Right ventricle myocardium inferior (tissue), 1 donor: ENCODE measurements at places on chromosomes 11 and 22. TPM values are rescaled to one million over a fixed set of nuclear protein-coding genes. Genes with fewer than 3 reads are reported as not detected.
A peak's percentile ranks its signal among the peaks of the same experiment; 100 is the strongest.

GRCh38 chr11:1224111-1224490 is 1.2 kb downstream of the MUC5B start:
- peak; percentile 3 for DNase-seq

Gene RIMBP3B
- 0.08 TPM for total RNA-seq

DNA sequence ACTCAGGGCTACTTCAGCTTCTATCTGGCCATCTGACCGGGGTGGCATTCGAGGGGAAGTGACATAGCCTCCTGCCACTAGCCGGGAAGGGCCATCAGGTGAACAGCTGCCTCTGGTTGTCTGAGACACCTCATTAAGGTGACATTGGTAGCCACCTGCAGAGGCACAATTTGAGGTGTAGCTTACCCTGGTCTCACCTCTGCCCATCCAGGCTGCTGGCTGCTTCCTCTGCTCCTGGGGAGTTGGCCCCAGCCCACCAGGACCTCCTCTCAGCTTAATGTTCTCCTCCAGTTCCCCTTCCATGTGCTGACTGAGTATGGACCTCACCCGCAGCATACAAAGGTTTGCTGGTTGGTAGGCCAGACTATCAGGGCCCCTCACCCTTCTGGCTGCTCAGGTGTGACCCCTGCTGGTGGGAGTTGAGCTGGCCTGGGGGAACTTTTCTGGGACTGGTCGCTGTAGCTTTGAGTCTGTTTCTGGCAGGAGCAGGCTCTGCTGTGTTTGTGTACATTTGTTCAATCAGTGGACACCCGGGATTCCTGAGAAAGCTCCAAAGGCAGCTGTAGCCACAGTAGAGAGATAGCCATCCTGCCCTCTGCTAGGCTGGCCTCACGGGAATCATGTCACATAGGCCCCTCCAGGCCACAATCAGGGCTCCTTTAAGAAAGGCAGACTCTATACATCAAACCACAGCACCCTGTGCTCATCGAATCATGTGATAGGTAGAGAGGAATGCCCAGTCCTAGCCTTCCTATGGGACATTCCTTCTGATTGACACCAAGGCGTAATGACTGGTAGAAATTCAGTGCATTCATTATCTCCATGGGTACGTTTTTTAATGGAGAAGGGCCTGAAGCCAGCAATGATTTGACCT is 295.1 kb upstream of the PLET1 start:
- DNase-seq = peak; percentile 39

- peak; percentile 88 for DNase-seq
Measured at GRCh38 chr22:17785185-17786184, 11.2 kb upstream of the BID start.

Gene CSRP3
- 1,720 TPM for total RNA-seq

DNA sequence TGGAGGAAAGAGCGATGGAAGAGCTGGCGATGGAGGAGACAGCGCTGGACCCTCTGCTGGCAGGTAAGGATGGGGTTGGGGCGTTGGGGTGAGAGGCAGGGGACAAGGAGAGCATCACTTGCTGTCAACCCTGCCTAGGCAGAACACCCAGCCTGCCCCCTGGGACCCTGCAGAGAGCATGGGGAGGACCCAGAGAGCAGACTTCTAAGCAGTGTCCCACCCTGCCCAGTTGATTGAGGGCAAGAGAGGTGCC is 111.6 kb upstream of the ANO1 start:
- DNase-seq = no peak

Gene C11orf54
- 30.2 TPM for total RNA-seq

DNA sequence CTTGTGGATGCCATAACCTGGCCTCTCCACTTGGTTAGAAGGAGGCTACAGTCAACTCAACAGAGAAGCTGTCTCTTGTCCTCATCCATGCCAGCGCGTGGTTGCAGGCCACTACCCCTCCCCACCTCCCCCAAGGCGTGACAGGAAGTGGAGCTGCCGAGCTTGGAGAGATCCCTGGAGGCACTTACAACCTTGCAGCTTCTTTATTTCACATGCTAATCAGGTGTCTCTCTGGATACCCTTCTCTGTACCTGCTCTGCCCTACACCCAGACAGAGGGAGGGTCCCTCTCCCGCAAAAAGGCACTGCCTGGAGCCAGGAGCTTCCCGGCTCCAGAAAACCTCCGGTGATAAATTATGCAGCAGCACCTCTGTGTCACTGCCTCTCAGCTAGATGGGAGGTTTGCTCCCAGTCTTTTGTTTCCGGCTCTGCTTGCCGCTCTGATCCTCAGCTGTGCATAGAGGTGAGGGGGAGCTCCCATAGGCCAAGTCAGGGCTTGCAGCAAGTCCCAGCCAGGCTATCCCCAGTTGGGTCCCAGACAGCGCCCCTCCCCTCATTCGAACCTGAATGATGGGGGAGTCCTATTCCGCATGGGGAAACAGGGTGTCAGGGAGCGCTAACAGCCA is 5.7 kb downstream of the LRP4 start:
- DNase-seq = no peak
